ENCODE measurements at places on chromosomes 16 and 17. TPM values are rescaled to one million over a fixed set of nuclear protein-coding genes. Genes with fewer than 3 reads are reported as not detected.

GRCh38 chr17:83118071-83118841 lies 38.8 kb downstream of the METRNL start:
- no peak for DNase-seq

GRCh38 chr17:82668024-82668630 lies 19.9 kb upstream of the WDR45B start:
- no peak for DNase-seq

DNA sequence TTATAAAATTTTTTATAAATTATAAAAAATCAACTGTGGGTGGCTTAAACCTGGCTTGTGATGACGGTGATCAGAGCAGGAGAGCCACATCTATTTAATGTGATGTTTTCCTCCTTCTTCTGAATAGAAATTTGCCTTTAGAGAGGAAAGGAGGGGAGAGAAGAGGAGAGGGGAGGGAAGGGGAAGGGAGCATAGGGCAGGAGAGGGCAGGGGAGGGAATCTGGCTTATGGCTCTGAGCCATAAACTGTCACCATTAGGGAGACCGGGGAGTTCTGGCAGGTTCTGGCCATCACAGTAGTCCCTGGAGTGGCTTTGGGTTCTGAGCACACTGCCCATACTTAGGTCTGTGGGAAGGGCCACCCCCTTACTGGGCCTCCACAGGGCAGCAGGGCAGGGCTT lies 167.8 kb downstream of the ENGASE start:
- no peak for DNase-seq

- peak; percentile 93 for DNase-seq
These were observed 100.9 kb downstream of the PARN start for GRCh38 chr16:14529010-14529669.

- DNase-seq: no peak
These were observed 13.0 kb upstream of the ZFP3 start for GRCh38 chr17:5065227-5065744.

DNA sequence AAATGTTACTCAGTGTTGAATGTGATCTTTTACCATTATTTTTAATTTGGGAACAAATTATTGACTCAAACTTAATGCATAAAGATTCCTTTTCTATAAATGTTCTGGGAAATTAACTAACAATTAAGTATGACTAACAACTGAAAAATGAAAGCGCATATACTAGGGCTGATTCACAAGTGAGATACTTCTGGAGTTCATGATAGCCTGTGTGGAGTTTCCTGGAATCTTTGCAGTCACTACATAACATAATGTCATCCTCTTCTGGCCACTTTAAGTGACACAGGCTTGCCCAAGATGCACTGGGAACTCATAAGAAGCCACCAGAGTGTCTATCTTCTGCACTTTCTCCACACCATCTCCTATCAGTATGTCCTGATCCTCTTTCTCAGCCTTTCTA lies 450.3 kb upstream of the CDH11 start:
- DNase-seq: peak; percentile 88

DNA sequence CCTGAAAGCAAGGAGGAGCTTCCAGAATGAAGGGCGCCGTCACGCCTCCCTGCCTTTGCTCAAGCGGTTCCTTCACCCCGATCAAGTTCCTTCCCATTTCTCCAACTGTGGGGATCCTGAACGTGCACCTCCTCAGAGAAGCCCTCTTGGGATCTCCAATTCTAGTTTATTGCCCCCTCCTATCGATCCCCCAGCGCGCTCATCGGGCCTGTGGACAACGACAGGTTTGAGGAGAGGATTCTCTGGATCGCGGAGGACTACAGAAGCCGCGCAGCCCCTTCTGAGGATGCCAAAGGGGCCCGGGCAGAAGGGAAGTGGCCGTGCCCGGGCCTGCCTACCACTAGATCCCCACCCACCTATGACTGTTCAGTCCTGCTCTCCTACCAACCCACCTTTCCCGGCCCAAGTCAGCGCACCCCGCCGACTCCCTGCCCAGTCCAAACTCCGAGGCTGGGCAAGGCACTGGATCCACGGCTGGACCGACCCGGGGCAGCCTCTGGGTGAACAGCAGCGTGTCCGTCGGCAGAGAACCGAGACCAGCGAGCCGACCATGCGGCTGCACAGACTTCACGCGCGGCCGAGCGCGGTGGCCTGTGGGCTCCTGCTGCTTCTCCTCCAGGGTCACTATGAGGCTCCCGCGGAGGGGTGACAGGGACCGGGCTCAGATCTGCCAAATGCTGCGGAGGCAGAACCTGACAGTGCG lies 12.8 kb upstream of the CES3 start:
- DNase-seq: no peak

- no peak for DNase-seq
These were observed 12.4 kb downstream of the RNF40 start for GRCh38 chr16:30774367-30775130.

GRCh38 chr16:56143666-56144065 lies 47.6 kb upstream of the GNAO1 start:
- DNase-seq: no peak

DNA sequence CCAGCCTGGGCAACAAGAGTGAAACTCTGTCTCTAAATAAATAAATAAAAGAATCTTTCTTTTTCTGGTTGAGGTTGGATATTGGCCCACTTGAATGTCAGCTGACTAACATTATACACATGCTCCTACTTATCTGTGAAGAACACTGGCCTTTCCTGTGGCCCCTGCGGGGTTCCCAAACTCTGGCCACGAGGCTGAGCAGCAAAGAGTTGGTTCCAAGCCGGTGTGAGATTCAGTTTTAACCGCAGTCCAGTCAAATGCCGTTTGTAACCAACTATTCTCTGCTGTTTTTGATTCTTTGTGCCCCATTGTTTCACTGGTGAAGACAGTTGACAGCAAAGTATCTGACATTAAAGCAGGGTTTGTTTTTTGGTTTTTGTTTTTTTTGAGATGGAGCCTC lies 11.2 kb downstream of the ETV4 start:
- no peak for DNase-seq

- no peak for DNase-seq
These were observed 5.3 kb upstream of the CRK start for GRCh38 chr17:1461198-1461944.

- peak; percentile 79 for DNase-seq
These were observed 22.4 kb downstream of the MIS12 start for GRCh38 chr17:5508810-5509209.

TM4SF5 gene
- total RNA-seq: not detected

C1QTNF1 gene
- 1.7 TPM for total RNA-seq

MT1G gene
- not detected for total RNA-seq

TMEM238L gene
- not detected for total RNA-seq

CRHR1 gene
- not detected for total RNA-seq

TMEM92 gene
- total RNA-seq: 0.18 TPM
